ENCODE measurements at places on chromosomes 7 and 10. TPM values are rescaled to one million over a fixed set of nuclear protein-coding genes. Genes with fewer than 3 reads are reported as not detected.
A peak's percentile ranks its signal among the peaks of the same experiment; 100 is the strongest.

- peak; percentile 62 for DNase-seq
These were observed 291.5 kb downstream of the SDK1 start for GRCh38 chr7:3592401-3593134.

The GCK gene
- total RNA-seq = 0.13 TPM

- DNase-seq = peak; percentile 75
These were observed at the start of gene FOXK1 for GRCh38 chr7:4681886-4682620. Gene FOXK1, plus strand, starts transcription at chr7:4682295. Its CDS starts 14 bp downstream, at chr7:4682309.

GRCh38 chr10:127313996-127314700 lies 117.8 kb upstream of the INSYN2A start:
- DNase-seq = no peak

DNA sequence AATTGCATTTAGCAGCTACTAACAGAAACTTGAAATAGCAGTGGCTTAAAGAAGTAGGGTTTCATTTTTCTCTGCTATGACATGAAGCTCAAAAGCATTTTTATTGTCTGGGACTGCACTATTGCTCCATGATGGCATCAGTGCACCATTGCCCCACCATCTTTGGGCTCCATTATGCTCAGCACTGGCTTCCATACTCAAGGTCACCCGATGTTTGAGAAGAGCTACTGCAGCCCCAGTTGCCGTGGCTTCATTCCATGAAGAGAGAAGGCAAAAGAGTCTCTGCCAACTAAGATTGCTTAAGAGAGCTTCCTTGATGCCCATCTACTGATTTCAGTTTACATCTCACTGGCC lies 192.2 kb upstream of the LRGUK start:
- DNase-seq = no peak

DNA sequence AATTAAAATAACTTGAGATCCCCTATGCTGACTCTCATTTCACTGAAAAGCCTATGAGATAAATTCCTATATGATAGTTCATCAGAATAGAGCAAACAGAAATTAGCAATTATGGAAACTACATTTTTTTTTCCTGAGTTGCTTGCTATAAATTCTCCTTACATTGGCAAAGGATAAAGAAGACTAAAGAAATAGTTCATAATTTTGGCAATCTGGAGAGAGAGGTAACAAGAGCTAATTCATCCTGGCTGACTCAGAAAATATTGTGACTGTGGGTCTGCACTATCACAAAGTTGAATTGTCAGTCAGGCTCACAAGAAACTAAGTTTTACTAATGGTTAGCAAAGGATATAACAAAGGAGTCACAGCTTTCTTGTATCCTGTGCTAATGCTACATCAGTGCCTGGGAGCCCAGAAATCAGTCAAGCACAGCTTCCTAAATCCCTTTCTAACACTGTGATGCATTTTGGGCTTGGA lies 483.0 kb downstream of the MAGI2 start:
- no peak for DNase-seq

DNA sequence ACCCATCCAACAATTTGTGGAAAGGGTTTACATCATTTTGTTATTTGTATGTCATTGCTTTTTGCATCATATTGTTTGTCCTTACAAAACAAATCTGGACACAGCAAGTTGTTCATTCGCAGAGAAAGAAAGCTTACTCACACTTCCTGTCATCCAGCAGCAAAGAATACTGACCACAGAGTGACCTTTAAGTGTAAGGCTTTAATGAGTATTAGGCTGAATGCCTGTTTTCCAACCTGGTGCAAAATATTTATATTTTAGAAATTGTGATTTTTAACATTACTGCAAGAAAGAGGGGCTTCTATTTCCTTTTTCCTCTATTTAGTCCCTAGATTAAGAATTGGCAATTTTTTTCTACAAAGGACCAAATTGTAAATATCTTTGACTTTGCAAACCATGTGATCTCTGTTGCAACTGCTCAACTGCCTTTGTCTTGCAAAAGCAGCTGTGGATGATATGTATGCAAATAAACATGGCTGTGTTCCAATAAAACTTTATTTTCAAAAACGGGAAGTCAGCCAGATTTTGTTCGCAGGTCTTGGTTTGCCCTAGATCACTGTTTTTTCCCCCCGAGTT lies 27.8 kb upstream of the ITGB1 start:
- peak; percentile 61 for DNase-seq

- no peak for DNase-seq
These were observed 116.6 kb downstream of the CREB5 start for GRCh38 chr7:28528899-28529298.

- DNase-seq = no peak
These were observed 155.3 kb upstream of the AKR1E2 start for GRCh38 chr10:4670737-4671136.

The CLCN1 gene
- total RNA-seq = not detected

- no peak for DNase-seq
These were observed 4.9 kb upstream of the KLHL7 start for GRCh38 chr7:23100697-23101096.

- DNase-seq = no peak
These were observed 30.3 kb downstream of the ADCYAP1R1 start for GRCh38 chr7:31082447-31082846.

The KNDC1 gene
- not detected for total RNA-seq

DNA sequence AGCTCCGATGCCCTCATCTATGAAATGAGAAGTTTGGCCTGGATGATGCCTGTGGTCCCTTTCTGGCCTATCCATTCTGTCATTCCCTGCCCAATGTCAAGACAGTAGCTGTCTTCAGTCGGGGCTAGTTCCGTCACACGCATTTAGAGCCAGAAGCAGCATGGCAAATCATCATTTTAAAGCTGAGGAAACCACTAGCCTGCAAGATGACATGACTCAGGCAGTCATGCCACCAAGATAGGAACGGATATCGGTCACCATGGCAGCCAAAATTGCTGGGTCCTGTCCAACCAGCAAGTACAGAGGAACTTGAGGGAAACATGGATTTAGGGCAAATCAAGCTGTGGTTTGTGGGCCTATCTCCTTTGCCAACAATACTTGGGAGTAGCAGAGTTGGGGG lies 64.5 kb upstream of the MRLN start:
- DNase-seq = no peak

The POLR2J2 gene
- total RNA-seq = 1.3 TPM

GRCh38 chr7:102036958-102037357 lies 219.5 kb downstream of the CUX1 start:
- DNase-seq = no peak

The OR13A1 gene
- not detected for total RNA-seq

DNA sequence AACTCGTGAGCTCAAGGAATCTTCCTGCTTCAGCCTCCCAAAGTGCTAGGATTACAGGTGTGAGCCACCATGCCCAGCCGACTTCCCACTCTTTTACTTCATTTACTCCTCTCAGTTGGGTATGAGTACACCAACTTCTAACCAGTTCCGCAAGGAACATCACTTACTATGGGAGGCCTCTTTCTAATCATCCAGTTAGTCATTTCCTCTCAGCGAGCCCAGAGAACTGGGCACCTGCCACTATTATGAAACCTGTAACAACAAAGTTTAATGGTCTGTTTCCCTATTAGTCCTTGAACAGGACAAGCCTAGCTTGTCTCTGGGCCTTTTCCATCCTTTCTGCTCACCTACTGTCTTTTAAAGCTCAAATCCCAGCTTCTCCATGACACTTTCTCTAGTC lies 88.8 kb downstream of the DNMBP start:
- DNase-seq = no peak

GRCh38 chr7:136210079-136210478 lies 232.9 kb upstream of the MTPN start:
- no peak for DNase-seq

The BLVRA gene
- 39.0 TPM for total RNA-seq

The ETV1 gene
- 4.7 TPM for total RNA-seq

The C10orf62 gene
- not detected for total RNA-seq

GRCh38 chr10:132685101-132685891 lies 100.7 kb downstream of the NKX6-2 start:
- peak; percentile 58 for DNase-seq

DNA sequence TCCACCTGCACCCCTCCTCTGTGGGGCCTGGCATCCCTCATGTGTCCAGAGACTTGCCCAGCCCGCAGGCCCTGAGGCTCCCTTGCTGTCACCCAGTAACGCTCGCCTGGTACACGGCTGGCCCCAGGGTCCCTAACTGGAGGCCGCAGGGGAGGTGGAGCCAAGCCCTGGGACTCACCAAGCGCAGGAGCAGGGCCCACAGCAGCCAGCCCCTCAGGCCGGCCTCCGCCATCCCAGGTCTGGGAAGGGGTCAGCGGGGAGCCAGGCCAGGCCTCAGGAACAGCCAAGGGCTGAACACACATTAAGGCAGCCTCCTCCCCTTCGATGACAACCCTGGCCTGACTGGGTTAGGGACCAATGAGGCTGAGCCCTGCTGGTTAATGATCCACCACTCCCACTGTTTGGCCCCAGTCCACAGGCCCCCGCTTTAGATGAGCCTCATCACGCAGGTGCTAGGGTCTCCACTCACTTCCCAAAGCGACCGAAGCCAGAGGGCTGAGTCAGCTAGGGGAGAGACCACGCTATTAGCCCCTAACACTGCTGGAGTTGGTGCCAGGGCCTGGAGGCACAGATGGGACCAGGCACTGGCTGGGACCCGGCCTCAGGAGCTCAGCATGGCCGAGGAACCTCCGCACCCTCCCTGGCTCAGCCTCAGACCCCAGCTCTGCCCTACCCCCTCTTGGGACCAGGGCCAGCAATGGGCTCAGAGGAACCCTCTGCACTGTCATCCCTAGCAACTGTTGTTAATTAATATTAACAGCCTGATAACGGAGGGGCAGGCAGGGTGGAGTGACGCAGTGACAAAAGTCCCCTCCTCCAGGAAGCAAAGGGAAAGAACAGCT lies at the start of gene NPC1L1:
Gene NPC1L1, minus strand, starts transcription at position 303 of the 842 bp plus-strand sequence. Its CDS starts 71 bp downstream, at position 232.
- no peak for DNase-seq

- DNase-seq = no peak
These were observed 4.9 kb downstream of the DYNC1I1 start for GRCh38 chr7:95777269-95777668.

- no peak for DNase-seq
These were observed 32.3 kb upstream of the FAM204A start for GRCh38 chr10:118374404-118374803.

DNA sequence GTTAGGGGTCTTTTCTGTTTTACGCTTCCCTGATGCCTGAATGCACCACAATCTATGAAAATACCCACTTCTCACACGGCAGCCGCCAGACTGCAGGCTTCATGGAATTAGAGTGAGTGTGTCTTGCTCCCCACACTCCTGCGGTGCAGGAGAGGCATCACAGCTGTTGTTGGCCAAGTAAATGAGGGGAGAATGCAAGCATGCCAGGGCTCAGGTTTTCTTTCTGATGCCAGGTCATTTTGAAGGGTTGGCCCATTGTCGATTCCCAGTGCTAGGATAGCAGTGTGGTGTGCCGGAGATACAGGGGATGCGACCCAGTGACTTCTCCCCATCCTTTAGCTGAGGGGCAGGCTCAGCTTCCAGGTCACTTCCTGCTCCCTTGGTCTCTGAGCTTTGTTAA lies 16.3 kb downstream of the CXCL12 start:
- DNase-seq = no peak

- no peak for DNase-seq
These were observed 885.7 kb upstream of the CELF2 start for GRCh38 chr10:10132009-10132408.

DNA sequence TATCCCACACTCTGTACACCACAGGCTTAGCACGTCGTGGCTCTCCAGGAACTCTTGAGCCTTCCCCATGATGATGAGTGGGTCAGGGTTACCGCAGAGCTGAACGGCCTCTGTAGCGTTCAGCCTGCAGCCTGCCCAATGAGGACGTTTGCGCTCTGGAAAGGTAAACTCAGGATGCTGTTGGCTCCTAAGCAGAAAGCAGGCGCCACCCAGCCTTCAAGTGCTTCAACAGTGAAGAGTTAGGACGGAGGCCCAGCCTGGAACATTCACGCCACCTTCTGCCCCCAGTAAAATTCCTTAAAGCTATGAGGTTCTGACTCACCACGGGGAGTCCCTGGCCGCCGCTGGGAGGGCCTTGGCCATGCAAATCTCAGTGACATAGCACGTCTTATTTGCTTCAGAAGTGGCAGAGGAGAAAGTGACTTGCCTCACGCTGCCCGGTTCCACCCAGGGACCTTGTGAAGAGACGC lies 161.5 kb upstream of the SH2B2 start:
- DNase-seq = peak; percentile 88

The AKR1D1 gene
- total RNA-seq = not detected

The ABI1 gene
- 62.5 TPM for total RNA-seq

The SLC26A5 gene
- not detected for total RNA-seq

DNA sequence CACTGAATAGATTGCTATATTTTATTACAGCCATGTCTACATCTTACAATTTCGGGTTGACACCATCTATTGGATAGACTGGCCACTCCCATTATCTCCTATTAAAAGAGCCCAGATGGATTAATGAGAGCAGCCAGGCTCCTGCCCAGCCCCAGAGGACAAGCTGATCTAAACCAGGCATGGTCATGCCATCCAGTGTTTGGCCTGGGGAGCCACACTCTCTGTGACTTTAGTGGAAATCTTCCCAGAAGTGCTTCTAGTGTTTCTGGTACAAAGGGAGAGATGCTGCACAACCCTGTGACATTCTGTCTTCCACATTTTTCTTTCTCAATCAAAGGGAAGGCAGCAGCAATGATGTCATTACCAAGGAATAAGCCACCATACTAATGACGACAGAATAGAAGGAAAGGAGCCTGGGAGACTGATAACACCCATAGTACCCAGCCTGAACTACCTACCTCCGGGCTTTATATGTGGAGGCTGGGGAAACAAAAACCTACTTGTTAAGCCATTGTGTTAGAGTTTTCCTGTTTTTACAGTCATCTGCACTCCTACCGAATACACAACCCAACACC lies 5.0 kb downstream of the NEBL start:
- no peak for DNase-seq

The CACNB2 gene
- total RNA-seq = not detected
